ENCODE measurements at places on chromosomes 1 and 21.

DNA sequence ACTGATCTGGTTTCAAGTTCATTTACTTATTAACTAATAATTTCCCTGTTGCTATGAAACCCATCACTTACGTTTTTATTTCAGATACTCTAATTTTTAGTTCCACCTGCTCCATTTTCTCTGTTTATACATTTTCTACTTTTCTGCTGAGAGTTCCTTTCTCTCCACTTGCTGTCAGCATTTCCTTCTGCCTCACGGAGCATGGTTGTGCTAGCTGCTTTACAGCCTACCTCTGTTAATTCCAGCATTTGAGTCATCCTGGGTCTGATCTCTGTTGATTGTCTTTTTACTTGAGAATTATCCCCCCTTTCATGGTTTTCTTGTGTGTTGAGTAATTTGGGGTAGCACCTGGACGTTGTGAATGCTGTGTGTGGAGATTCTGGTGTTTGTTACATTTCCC lies 373.2 kb upstream of the C1orf174 start:
- no peak for DNase-seq

DNA sequence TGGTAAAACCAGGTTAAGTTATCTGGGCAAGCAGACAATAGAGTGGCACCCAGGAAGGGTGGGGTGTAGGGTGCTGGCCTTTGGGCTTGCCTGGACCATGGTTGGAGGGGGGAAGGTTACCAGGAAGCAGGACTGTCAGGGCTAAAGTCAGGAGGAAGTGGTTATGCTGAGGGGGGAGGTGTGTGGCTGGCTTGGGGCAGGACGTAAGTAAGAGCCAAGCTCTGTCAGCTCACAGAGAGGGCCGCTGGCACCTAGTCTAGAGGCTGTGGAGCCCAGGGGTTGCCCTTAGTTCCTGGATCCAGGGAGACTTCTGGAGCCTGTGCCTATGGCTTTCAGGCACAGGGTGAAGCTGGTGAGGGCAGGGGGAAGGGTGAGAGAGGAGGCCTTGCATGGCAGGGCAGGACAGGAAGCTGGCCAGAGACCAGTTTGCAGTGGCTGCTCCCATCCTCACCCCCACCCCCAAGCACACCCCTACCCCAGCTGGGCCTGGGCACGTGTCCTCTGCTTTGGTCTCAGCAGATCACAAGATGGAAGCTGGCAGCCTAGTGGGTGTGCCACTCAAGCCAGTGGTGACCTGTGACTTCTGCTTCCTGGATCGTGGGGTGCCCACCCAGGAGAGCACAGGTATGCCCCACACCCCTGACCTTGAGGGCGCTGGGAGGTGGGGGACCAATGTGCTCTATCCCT lies 20.5 kb upstream of the SMYD3 start:
- DNase-seq: no peak

DNA sequence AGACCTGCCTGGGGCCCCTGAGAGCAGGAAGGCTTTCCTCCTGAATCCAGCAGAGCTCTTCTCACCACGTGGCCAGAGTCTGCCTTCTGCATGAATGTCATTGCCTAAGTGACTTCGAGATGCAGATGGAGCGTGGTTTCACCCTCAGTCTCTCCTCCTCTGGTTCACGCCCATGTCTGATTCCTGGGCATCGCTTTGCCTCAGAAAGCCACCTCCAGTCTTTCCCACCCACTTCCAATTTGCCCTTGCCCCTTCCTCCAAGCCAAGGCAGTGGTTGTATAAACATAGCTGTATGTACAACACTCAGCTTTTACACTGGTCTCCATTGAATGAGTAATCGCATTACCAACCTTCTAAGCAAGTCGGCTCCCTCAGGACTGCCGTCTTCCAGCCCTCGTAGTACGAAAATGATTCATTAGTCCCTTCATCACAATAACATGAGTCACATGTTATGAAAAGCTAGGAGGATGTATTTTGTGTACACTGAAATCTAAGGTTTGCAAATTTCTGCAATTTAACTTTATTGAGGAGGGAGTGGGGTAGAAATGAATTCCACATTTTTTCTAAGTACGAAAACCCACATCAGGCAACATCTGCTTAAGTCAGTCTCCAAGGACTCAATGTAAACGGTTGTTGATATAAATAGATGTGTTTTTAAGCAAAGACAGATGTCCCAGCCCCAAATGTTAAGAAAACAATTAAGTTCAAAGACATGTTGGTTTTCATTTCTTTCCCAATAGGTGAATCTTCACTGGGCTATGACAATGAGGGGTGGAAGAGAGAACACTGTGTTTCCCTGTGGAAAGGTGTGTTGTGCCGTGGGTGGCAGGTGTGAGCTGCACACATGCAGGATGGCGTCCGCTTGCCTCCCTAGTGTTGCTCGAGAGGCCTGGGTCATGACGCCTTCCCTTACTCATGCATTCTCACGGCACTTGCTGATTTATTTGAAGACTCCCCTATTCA lies 32.3 kb upstream of the ETS2 start:
- no peak for DNase-seq

DNA sequence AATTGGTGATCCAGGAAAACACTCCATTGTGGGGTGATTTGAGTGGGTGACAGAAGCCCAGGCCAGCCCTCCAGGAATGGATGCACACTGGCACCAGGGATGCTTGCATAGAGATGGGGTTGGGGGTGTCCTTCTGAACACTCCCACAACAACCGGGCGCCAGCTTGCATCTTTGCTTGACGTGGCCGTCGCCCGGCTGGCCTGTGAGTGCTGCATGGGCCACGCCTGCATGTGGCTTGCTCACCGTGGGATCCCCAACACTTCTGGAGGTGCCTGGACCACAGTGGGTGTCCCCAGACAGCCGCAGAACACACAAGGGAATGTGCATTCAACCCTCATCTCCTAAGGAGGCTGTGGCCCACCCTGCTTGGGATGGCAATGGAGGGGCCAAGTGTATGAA lies 55.1 kb downstream of the SIK1 start:
- no peak for DNase-seq

DNA sequence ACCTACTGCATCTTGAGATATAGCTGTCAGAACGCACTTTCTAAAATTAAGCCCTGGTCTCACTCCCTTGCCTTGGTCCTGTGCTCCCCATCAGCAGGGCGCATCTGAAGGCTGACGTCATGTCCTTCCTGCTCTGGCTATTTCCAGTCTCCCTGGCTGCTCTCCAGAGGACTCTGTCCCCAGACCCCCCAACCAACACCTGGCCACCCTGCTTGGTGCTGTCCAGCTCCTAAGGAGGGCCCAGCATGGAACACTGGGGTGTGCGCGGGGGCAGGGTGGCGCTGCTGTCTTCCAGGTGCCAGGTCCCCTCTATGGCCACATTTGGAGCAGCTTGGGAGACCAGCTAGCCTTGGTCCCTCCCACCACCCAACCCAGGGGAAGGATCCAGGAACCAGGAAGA lies 8.3 kb downstream of the TNNT2 start:
- no peak for DNase-seq

DNA sequence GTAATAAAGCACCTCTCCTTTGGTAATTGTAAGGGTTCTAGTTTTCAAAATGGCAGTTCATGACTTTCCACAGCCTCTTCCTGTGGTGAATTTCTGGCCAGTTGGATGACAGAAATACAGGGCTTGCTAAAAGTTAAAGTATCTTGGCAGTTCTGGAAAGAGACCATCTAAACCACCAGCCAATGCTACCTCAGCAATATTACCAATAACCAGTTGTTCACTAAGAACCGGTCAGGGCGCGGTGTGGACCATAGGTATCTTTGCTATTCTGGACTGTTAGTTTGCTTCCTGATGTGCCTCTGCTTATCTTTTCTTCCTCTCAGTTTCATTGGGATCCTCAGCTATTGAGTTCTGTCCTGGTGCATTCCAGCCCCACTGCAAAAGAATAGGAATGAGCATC lies 124.7 kb downstream of the HS2ST1 start:
- no peak for DNase-seq

GRCh38 chr1:223742856-223743517 lies 30.6 kb downstream of the CAPN2 start:
- no peak for DNase-seq

- no peak for DNase-seq
Measured at GRCh38 chr21:46128106-46128932, 27.1 kb downstream of the FTCD start.

DNA sequence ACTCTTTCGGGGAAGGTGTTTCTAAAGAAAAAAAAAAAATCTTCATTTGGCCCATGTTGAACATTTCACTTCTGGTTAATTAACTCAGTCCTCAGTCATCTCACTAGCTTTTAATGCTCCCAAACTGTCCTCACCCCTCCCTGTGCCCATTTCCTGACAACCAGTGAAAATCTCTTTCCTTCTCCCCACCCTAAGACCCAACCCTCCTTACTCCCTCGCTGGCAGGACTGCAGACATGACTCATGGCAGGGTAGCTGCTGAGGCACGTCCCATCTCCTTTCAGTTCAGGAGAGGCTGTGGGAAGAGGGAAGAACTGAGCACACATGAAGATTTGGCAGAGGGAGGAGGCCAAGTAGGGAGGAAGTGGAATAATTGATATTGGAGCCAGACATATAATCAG lies 12.6 kb downstream of the PKP1 start:
- no peak for DNase-seq
